NCI-H510A treated with DMSO at 0.1 percent for 48 hours (cell line): ENCODE measurements at places on chromosomes 12 and 14.

DNA sequence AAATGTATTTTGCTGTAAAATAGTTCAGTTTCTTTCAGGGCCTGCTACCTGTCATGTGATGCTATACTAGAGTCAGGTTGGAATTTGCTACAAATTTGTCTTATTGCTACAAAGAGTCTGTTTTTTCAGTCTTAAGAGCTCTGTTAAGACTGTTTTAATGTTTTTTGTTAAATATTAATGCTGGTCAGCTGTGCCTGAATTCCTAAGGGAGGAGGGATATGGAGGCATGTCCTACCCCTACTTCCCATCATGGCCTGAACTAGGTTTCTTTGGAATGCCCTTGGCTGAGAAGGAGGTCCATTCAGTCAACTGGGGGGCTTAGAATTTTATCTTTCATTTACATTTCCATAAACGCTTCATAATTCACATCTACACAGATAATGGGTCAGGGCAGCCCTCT lies 30.0 kb downstream of the IQSEC3 start:
- DNase-seq, result no peak

- no peak for DNase-seq
These were observed 3.2 kb downstream of the RNASE1 start for GRCh38 chr14:20799456-20799891.

GRCh38 chr14:37668646-37669045 lies 73.2 kb downstream of the TTC6 start:
- no peak for DNase-seq

GRCh38 chr12:1576410-1577241 lies 17.8 kb downstream of the FBXL14 start:
- no peak for DNase-seq

DNA sequence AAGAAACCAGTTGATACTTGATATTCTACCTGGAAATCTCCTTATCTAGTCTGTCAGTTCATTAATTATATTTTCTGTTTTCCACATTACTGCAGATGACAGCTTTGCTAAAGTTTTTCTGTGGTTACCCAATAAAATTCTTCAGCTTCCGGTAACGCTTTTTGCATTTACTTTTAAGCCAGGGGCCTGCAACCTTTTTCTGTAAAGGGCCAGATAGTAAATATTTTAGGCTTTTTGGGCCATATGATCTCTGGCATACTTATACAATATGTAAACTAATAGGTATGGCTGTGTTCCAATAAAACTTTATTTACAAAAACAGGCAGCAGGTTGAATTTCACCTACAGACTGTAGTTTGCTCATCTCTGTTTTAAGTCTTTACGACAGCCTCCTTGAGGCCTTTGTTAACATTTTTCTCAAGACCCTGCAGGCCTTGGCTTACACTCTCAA lies 48.3 kb downstream of the SPATS2 start:
- no peak for DNase-seq

- DNase-seq, result no peak
These were observed 1.4 kb downstream of the PCNX4 start for GRCh38 chr14:60093080-60093479.

- DNase-seq, result no peak
These were observed 58.9 kb downstream of the DDX51 start for GRCh38 chr12:132085291-132085635.

- no peak for DNase-seq
These were observed 25.8 kb downstream of the TAOK3 start for GRCh38 chr12:118346895-118347294.

- DNase-seq, result no peak
These were observed 1.5 kb downstream of the KLC1 start for GRCh38 chr14:103630364-103631108.

DNA sequence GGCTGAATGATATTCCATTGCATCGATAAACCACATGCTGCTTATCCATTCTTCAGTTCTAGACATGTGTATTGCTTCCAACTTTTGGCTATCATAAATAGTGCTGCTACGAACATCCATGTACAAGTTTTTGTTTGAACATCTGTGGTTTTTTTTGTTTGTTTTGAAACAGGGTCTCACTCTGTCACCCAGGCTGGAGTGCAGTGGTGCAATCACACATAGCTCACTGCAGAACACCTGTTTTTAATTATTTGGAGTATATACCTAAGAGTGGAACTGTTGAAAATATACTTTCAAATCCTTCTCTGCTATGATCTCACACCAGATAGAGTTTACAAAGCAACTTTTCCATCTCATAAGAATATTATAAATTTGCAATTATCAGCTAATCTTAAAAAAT lies 124.2 kb downstream of the TTC7B start:
- DNase-seq, result no peak

DNA sequence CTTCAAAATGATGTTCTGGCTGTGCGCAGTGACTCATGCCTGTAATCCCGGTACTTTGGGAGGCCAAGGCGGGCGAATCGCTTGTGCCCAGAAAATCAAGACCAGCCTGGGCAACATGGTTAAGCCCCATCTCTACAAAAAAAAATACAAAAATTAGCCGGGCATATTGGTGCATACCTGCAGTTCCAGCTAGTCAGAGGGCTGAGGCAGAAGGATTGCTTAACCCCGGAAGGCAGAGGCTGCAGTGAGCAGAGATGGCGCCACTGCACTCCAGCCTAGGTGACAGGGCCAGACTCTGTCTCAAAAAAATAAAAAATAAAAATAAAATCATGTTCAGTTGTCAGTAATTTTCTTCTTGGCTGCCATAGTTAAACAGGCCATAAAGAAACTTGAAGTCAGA lies 245.9 kb upstream of the USP15 start:
- no peak for DNase-seq

- DNase-seq, result no peak
These were observed 25.6 kb upstream of the DBX2 start for GRCh38 chr12:45076417-45077026.

DNA sequence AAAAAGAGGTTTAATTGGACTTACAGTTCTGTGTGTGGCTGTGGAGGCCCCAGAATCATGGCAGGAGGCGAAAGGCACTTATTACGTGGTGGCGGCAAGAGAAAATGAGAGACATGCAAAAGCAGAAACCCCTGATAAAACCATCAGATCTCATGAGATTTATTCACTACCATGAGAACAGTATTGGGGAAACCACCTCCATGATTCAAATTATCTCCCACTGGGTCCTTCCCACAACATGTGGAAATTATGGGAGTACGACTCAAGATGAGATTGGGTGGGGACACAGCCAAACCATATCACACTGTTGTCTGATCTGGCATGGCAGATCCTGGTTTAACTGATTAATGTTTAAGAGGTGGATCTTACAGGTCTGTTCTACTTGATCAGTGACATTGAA lies 5.6 kb downstream of the DDX47 start:
- DNase-seq, result no peak

DNA sequence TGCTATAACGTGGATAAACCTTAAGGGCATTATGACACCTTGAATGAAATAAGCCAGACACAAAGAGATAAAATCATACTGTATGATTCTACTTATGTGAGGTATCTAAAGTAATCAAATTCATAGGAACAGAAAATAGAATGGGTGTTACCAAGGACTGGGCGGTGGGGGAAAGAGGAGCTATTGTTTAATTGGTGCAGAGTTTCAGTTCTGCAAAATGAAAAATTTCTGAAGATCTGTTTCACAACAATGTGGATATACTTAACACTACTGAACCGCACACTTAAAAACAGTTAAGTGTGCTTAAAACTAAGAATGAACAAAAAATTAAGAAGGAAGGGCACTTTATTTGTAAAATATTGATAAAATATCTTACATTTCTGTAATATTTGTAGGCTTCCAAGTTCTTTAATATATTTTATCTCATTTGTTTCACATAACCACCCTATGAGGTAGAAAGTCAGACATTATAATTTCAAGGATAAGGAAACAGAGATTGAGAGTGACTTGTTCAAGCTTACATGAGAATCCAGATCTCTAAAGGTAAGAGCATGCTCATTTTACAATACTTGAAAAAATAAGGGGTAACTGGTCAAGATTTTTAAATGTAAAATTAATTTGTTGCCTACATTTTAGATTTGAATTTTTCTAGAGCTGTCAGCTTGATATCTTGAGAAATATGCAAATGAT lies 14.9 kb downstream of the LTA4H start:
- DNase-seq, result no peak

DNA sequence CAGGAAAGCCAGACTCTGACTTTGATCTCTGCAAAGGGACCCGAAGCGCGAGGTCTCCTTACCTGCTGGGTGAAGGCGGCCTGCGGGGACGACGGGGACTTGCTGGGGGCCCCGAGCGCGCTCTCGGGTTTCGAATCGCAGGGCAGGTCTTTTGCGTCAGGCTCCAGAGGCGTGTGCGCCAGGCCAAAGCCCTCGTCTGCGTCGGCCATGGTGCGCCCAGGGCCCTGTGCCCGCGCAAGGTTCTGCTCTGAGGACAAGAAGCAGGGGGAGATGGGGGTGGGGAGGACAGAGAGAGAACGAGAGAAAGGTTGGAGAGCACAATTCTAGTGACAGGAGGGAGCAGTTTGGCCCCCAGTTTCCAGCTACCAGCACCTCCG lies 2.3 kb downstream of the TBX5 start:
- peak; percentile 72 for DNase-seq

DNA sequence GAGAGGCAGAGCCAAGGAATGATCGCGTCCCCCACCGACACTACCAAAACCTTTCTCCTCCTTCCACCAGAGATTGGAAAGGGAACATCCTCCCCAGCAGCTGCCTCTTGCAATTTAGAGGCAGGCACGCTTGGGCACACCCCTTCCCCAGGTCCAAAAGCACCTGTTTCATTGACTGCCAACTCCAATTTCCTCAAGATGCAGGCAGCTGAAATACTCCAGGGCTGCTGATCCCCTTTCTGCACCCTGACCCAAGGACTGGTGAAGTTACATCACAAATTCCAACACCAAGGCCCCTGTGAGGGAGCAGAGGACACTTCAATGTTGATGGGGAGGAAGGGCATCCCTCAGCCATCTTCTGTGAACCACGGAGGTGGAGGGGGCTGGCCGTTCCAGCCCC lies 33.8 kb downstream of the BCL11B start:
- DNase-seq, result no peak

DNA sequence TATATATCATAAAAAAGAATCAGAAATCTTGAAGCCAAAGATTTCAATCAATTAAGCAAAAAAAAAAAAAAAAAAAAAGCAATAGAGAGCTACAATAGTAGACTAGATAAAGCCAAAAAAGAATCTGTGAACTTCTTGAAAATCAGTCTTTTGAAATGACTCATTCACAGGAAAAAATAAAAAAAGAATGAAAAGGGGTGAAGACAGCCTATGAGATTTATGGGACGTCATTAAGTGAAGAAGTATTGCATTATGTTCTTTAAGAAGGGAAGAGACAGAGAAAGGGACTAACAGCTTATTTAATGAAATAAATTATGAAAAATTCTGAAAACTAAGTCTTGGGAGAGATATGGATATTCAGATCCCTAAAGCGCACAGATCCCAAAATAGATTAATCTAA lies 103.8 kb downstream of the ACSS3 start:
- DNase-seq, result no peak

- DNase-seq, result no peak
These were observed 64.6 kb upstream of the ACTN1 start for GRCh38 chr14:69043596-69044260.

GRCh38 chr12:78226763-78227162 lies 396.1 kb downstream of the NAV3 start:
- DNase-seq, result no peak
